ENCODE measurements at places on chromosomes 12 and 14.
A peak's percentile ranks its signal among the peaks of the same experiment; 100 is the strongest.

GRCh38 chr12:10718279-10718821, 4.8 kb downstream of the YBX3 start:
- no peak for DNase-seq

- DNase-seq: peak; percentile 30
These were observed 23.2 kb downstream of the BORCS5 start for GRCh38 chr12:12379831-12380730.

DNA sequence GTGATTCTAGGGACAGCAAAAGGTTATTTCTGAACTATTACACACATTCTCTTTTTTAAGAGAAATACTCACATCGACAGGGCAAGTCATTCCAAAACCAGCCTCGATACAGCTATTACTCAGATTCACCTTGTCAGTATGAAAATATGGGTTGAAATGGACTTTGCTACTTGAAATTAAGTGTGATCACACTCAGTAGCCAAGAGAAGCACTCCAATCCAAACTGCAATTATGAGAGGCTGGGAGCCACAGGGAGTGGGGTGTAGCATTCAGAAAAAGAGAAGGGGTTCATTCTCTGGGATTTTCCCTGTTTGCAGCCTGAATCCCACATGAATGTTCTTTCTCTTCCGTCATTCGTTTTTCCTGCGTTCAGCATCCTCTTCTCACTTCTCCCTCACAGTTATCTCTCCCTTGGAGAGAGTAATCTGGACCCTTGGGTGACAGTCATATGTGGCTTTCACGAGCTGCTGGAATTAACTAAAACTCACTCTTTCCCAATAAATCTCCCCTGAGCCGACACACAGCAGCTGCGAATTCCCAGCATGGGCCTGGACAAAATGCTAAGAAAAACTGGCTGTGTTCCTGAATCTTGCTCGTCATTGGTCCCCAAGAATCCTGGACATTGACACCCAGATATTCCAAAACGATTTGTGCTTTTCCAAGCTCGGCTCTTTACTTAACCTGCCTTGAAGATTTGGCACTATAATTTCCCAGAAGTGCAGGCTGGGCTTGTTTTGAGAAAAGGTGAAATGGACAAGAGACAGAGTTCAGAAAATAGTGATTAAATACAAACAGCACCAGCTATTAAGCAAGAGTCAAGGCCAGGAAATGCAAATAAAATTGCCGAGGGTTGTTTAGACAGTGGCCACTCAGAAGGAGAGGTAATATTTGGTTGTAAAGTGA, 199.5 kb upstream of the PLEKHG7 start:
- no peak for DNase-seq

GRCh38 chr12:128968668-128969067, 115.4 kb downstream of the GLT1D1 start:
- no peak for DNase-seq

DNA sequence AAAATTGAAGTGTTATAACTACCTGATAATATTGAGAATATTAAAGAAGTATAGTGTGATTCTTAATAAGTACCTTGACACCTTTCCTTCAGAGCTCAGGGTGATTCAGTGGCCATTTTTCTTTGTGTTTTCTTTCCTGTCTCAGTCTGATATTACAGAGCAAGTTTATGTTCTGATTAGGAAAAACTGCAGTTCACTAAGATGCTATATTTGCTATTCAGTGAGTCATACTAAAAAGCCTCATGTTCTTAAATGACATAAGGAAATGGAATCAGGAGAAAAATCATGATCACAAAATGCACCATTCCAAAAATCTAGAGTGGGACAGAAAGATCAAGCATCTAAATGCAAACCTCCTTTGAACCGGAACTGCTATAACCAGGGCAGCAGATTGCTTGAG, 390.6 kb upstream of the ATP2B1 start:
- DNase-seq: no peak

All from T-helper 17 cell (primary cell).